IPS DF 6.9 (cell line): ENCODE measurements at places on chromosomes 13 and 19.

DNA sequence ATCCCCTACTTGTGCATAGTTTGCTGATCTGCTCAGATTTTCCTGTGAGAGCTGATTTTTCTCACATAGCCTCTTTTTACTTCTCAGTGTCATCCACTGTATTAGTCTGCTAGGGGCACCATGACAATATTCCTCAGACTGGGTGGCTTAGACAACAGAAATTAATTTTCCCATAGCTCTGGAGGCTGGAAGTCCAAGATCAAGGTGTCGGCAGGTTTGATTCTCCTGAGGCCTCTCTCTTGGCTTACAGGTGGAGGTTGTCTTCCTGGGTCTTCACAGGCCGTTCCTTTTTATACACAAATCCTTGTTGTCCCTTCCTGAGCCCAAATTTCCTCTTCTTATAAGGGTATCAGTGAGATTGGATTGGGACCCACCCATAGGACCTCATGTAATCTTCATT, 9.2 kb downstream of the LRCH1 start:
- no peak for DNase-seq

DNA sequence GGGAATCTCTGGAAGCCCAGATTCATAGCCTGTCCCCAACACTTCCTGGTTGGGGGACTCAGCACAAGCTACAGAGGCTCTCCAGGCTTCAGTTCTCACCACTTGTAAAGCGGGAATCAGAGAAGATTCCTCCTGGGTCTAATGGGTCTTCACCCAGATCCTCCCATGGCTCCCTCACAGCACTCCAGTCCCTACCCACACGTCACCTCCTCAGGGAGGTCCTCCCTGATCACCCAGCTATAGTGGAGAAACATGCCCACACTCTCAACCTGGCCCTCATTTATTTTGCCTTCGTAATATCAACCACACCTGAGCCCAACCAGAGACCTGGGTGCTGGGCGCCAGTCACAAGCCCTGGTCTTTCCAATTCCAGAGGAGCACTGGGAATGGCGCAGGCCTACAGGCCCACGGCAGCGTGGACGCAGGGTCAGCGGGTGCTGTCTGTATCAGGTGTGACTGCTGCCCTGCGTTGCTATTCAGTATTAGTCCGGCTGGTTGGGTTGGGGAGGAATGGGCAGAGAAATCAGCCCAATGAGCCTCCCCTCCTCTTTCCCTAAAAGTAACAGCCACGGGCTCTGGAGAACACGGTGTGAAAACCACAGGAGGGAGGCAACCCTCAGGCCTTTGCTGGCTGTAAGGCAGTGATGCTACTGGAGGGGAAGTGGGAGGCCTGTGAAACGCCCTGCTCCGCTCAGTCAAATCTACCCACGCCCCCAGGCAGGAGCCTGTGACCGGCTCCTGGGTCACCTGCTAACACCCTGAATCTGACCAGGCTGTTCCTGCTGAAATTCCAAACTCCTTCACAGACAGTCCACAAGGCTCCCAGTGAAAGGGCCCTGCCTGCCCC, 5.2 kb downstream of the AKT2 start:
- no peak for DNase-seq

DNA sequence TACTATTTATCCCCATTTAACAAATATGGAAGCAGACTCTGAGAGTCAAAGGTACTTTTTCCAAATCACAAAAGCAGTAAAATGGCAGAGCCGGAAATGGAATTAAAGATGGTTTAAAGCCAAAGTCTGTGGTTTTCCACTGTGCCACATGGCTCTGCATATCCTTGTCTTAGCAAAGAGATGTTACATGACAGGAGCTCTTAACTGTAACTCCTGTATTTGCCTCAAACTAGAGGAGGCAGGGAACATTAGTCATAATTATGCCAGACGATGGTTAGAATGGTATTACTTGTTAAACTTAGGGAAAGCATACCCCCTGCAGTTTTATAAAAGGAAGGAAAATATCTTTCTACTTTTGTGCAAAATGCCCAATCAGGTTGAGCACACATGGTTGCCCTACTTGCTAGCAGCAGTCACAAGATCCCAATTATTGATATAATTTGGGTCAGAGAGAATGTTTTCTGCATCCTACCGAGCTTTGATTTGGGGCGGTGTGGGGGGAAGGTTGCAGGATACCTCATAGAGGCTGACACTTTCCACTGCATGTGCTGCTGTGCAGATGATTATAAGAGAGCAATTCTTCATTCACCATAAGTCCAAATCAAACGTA, 42.0 kb upstream of the MAB21L1 start:
- DNase-seq = no peak

- DNase-seq = no peak
Measured at GRCh38 chr19:9885077-9885552, 50.0 kb downstream of the PIN1 start.

DNA sequence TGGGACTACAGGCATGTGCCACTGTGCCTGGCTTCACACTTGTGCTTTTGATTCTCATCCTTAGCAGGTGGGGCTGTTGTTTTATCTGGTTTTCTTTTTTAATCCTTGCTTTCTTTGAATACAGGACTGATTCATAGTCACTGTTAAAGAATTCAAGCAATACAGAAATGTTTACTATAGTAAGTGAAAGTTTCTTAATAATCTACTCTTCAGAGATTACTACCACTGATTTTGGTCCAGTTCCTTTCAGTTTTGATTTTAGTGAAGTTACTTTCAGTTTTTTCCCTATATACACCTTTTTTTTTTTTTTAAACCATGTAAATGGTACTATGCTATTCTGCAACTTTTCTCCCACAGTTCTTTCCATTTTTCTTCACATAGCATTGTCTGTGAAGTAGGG, 53.6 kb downstream of the GATAD2A start:
- DNase-seq = no peak

- DNase-seq = no peak
Measured at GRCh38 chr13:48214519-48215121, 18.4 kb upstream of the ITM2B start.

GRCh38 chr19:1004803-1005664, 4.8 kb downstream of the GRIN3B start:
- DNase-seq = no peak

DNA sequence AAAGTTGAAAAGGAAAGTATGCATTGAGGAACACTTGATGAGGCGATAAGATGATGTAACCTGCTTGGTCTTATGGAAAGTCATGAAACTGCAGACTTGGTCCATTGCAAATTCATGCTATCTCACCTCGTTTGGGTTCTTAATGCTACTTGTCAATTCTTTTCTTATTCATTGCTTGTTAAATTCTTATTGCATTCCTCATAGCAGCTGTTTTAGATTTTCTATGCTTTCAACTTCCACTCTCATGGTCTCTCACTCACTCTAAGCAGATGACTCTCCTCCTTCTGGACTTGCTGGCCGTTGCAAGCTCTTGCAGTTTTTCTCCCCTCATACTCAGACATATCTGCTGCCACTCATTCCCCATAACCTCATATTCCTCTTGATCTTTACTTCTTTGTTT, 67.8 kb upstream of the CSNK1A1L start:
- DNase-seq = no peak

DNA sequence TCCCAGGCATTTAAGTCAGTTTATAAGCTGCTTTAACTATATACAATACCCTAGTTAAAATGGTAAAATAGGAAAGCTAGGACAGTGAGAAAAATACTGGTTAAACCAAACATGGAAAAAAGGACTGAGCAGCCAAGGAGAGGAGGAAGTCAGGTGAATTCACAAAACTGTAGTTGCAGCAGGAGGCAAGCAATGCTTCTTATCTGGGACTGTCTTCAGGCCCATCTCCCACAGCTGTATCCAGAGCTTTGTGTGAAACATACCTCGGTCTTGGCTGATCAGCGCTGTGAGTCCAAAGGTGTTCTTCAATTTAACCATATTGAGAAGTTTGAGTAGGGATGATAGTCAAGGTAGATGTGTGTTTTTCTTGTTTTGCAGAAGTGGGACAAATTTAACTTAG, 15.7 kb upstream of the SUPT20H start:
- no peak for DNase-seq

DNA sequence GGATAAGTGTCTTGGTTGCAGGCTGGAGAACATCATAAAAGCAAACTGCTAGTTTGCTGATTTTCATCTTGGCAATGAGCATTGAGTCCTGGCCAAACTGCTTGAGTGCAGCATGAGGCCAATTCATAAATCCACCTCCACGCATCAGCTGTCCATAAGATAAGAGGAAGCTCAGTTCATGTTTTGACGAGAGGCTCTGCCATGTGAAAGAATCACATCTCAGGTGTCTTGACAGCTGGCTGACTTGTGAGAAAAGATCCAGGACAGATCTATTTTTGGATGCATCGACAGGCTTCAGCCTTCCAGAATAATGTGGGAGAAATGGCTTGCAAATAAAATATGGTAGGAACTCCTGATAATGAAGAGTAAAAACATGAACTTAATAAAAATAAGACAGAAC, 5.4 kb upstream of the ZNF682 start:
- no peak for DNase-seq

- DNase-seq = no peak
Measured at GRCh38 chr19:494171-495080, 1.9 kb upstream of the MADCAM1 start.
